ENCODE measurements at places on chromosomes 5 and 9.

DNA sequence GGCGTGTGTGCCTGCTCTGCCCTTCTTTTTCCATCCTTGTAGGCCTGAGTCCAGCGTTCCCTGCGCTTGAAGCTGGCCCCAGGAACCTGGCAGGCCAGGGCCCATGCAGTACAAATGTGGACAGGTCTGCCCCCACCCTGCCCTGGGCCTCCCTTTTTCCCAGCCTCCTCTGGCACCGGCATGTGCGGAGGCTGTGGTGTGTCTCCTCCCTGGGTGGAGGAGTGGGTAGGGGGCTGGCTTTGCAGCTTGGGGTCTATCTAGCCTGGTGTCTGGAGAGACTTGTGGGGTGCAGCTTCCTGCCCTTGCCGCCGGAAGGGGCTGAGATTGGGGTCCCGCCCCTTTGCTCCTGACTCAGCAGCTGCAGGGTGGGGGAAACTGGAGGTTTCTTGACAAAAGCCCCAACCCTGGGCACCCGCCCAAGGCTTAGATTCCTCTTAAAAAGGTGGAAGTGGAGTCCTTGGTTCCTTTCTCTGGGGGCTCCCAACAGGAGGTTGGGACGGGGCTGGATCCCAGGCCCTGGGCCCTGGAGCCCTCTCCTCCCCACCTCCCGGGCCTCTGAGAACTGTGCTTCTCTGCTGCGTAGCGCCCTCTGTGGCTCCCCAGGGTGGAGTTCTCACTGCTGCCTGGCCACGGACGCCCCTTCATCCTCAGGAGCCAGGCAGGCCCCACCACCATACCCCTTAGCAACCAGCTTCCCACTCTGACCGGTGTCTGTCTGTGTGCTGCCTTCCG is 18.0 kb downstream of the RXRA start:
- DNase-seq, result peak; percentile 37

GRCh38 chr9:71733176-71733575 is 35.1 kb downstream of the CEMIP2 start:
- DNase-seq, result no peak

DNA sequence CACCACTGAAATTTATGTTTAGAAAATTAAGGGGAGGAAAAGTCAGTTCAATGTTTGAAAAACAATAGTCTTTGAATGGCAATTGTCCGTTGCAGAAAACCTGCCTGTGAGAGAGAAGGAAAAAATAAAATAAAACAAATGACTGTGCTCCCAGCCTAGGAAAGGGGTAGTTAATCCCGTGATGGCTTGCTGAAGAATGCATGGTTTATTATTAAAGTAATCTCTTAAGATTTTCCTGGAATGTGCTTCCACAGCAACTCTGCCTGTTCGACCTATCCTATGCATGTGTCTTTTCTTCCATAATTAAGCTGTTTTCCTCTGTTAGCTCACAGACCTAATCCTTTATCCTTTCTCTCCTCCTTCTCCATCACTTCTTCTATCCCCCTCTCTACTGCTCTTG is 2.4 kb upstream of the DAB2 start:
- DNase-seq, result no peak

DNA sequence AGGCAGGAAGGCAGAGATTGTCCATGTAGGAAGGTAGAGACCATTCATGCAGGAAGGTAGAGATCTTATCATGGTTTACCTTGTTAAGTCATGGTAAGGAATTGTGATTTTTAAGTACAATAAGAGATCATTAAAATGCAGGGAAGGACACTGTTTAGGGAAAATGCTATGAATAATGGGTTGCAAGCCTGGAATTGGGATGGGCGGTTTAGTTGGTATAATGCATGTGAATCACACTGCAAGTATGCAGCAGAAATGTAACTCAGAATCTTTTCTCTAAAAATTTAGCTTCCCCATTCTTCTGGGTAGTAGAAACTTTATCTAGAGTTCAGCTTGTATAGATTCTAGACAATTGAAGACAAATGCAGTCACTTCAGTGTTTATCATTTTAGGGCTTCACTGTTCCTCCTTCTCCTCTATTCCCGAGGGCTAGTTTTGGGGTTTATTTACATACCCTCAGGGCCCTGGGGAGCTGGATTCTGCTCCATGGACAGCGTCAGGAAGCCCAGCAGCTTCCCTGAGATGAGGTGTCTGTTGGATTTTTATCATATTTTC is 212.0 kb downstream of the SREK1 start:
- DNase-seq, result no peak

DNA sequence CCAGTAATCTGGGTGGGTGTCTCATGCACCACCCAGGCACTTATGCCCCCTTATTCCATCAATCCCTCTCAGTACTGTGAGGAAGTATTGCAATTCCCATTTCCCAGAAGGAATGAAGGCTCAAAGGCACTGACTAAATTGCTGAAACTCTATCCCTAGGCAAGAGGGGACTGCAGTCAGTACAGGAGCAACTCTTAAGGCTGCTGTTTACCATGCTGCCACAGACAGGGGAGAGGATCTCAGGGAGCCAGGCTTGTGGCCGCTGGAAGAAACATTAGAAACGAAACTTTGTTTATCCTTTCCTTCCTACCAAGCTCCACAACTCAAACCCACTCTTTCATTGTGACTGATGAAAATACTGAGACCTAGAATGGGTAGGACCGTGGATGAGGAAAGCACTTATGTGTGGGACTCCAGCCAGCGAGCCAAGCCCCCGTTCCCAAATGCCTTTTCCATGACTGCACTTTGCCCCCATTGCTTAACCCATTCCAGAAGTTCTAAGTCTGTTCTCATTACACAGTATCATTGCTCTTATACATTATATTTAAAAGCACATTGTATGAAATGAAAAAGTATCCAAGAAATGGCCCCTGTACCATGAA is 54.3 kb downstream of the TLE1 start:
- DNase-seq, result no peak

GRCh38 chr5:66888613-66889012 is 292.4 kb downstream of the MAST4 start:
- DNase-seq, result no peak

- DNase-seq, result no peak
These were observed 38.6 kb downstream of the B4GALT1 start for GRCh38 chr9:33128570-33128969.

GRCh38 chr5:181187500-181188213 is 17.3 kb downstream of the TRIM7 start:
- no peak for DNase-seq

DNA sequence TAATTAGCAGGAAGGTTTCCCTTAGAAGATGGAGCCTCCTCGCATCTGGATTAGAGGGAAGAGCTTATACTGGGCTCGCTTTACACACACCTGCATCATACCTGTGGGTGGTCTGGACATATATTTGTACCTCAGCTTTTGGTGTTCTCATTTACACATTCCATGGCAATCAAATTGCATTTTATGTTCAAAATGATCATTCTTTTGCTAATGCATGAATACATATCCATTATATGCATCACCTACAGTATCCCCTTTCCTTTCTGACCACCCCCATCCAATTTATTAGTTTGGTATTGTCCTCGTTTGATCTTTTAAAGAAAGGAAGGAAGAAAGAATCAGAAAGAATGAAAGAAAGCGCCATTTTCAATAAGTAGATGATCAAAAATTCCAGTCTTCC is 251.5 kb downstream of the SLF1 start:
- DNase-seq, result no peak

DNA sequence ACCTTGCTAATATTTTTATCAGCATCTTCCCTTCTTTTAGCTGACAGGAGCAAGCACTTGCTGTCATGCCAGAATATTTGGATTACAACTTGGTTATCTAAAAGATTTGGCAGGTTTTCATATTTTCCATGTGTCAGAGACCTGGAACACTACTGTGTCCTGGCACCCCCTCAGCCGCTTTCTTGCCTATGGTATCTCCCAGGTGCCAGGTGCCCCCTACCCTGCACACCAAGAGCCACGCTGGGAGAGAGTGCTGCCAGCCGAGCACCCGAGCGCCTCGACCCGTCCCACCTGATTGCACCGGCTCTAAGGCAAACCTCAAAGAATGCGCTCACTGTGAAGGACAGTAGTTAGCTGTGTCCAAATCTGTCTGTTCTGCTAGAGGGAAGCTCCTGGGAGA is 84.8 kb downstream of the GTF3C4 start:
- DNase-seq, result no peak

DNA sequence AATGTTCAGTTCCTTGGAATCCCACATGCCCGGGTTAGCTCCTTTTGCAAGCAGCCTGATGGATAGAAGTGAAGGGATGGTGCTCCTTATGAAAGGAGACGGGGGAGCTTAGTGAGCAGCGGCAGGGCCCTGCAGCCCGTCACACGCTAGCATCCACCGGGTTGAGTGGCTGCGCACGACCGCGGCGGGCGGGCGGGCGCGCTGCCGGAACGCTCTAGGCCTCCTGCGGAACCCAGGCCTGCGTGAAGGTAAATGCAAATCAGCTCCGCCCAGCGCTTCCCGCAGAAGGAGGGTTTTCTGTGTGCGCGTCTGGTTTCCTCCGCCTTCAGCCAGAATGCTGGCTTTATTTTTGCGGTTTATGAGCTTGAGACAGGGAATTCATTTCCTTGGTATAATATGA is 19.8 kb downstream of the IL12B start:
- DNase-seq, result no peak

DNA sequence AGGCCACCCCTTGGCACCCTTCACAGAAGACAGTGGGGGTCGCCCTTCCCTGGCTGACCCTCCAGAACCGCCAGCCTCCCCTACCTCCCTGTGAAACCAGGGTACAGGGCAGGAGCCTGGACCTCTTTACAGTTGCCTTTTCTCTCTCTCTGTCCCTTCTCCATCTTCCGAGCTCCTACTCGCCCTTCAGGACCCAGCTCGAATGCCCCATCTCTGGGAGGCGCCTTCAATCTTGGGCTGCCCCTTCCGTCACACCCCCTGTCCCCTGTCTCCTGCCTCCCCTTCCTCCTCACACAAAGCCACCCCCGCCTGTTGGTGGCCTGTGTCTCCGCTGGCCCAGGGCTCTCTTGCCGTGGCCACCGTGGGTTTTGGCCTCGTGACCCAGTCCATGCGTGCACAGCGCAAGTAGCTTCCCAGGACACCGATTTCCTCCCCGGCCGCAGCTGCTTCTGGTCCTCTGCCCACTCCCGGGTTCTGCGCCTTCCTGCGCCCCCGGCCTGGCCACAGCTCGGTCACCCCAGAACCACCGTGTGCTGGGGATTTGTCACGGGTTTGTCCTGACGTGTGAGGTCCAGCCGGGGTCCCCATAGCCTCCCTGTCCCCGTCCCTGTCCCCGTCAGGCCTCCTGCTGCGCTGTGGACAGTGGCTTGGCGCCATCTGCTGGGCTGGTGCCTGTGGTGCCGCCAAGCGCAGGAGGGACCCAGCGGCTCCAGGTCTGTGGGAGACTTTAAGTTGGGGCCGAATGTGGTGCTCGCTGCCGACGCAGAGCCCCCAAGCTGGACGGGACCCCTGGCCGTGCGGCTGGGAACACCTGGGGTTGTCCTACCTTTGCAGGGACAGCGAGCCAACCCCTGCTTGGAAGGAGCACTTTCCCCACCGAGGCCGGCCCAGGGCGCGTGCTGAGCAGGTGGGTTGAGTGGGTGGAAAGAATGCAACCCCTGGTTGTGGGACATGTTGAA is 4.0 kb upstream of the TMEM250 start:
- no peak for DNase-seq

- DNase-seq, result no peak
These were observed 29.0 kb downstream of the ABLIM3 start for GRCh38 chr5:149170299-149170698.

DNA sequence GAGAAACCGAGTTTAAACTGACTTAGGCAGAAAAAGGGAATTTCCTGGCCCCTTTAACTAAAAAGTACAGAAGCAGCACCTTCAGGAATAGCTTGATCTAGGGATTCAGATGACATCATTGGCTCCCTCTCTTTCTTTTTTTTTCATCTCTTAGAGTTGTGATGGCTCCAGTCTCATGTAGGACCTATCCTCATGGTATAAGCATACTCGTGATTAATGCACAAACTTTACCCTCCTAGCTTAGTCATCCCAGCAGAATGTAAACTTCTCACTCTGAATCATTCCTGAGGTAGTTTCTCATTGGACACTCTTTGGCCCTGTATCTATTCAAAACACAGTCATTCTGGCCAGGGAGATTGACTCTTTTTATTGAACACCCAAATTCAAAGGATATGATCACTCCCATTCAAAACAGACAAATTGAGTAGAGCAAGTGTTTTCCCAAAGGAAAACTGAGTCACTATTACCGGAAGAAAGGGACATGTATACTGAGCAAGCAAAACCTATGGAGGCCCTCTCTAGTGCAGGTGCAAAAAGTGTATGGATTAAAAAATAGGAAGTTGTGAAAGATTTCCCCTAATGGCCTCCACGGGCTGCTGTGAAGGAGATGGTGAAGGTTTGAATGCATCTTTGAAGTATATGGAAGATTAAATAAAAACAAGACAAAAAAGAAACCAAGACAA is 27.6 kb upstream of the SMIM23 start:
- no peak for DNase-seq

- no peak for DNase-seq
These were observed 31.2 kb downstream of the HMGCS1 start for GRCh38 chr5:43281840-43282658.

GRCh38 chr5:99019254-99019653 is 90.4 kb upstream of the CHD1 start:
- DNase-seq, result no peak

DNA sequence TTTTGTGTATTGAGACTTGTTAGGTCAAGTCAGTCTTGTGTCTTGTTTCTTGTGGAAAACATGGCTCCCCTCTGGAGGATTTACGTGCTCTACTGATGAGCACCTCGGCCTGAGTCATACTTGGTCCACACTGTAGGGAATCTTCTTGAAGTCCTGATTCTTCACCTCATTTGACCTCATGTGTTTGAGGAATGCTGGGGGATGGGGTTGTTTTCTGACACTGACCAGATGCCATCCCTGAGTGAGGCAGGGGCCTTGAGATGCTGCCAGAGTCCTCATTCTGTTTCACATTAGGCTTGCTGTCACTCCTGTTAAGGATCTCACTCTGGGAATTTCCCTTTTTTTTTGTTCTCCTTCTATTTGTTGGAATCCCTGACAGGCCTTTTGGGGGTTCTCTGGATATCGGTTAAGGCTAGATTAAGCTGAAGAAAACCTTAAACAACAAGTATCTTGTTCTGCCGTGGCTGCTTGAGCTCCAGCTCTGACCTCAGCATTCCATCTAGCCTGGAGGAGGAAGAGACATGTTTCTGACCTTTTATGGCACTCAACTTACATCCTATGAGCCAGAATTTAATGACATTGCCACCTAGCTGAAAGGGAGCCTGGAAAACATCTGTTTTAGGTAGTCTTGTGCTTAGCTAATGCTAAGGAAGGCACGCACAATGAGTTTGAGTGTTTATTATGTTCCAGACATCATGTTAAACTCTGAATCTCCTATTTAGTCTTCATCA is 20.6 kb downstream of the TCOF1 start:
- DNase-seq, result no peak

GRCh38 chr5:138230981-138231589 is 18.0 kb upstream of the CDC23 start:
- no peak for DNase-seq

DNA sequence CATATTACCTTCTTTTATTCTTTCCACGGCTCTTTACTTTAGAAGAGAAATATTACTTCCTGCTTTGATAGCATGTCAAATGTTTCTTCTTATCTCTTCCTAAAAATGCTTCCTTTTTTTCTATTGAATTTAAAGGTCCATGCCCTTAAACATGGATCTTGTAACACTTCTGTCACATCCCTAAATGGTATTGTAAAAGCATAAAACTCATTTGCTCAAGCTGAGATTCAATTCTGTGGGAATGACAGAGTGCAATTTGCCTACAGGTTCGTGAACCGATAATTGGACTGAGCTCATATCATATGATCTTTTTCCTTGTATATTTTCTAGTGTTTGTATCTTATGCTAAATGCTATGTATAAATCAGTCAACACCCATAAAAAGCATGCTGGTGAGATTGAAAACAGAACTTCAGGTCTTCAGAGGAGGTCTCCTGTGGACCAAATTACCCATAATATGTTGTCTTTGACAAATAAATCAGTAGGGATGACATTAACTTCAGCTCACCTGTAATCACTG is 429.3 kb downstream of the TMEM232 start:
- DNase-seq, result no peak

GRCh38 chr9:95822583-95823431 is 52.7 kb upstream of the ERCC6L2 start:
- DNase-seq, result no peak
